Hematopoietic multipotent progenitor cell treated with erythropoietin and hydrocortisone succinate and interleukin-3 and kit ligand, for 15 days (in vitro differentiated cells): ENCODE measurements at places on chromosomes 1 and 21.

- no peak for DNase-seq
Measured at GRCh38 chr1:43954036-43954435, 7.3 kb downstream of the IPO13 start.

DNA sequence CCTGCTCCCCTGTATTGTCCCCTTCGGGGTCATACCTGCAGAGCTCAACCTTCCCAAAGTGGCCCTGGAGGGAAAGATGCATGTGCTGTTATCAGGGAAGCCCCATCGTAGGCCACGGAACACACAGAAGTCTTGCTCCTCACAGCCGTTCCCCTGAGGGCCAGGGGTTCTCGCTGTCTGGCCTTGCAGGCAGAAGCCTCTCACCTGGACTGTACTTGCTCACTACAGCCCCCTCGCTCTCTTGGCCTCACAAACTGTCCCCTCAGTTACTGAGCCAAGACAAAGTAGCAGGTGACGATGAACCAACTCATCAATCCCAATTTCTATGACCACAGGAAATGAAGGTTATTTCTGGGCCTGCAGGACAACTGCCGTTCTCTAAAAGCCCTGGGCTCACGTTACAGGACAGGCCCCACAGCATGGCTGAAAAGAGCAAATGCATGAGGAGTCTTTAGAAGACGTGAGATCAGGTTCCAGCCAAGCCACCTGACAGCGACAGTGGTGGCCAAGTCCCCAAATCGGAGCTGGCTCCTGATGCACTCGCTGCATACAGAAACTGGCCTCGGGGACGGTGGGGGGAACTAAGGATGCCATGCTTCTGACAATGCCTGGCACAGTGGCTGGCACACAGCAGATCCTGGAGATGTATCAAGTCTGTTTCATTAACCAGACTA, 95.0 kb downstream of the RAVER2 start:
- DNase-seq: no peak

- no peak for DNase-seq
Measured at GRCh38 chr21:45769294-45769693, 125.8 kb downstream of the PCBP3 start.

DNA sequence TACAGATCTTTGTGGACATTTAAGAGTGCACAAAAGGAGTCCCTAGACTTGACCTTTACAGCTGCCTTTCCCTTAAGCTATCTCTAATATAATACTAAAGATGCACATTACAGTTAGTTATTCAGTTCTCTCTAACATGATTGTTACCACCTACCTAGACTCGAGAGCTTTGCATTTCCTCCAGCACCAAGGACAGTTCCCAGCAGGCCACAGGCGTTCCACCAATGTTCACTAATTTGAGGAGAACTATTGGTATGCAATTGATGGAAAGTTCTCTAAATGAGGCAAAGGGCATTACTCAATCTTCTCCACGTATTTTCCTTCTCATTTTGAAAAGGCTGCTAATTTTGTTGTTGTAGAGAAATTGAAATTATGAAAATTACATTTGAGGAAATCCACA, 5.4 kb upstream of the NTNG1 start:
- no peak for DNase-seq

DNA sequence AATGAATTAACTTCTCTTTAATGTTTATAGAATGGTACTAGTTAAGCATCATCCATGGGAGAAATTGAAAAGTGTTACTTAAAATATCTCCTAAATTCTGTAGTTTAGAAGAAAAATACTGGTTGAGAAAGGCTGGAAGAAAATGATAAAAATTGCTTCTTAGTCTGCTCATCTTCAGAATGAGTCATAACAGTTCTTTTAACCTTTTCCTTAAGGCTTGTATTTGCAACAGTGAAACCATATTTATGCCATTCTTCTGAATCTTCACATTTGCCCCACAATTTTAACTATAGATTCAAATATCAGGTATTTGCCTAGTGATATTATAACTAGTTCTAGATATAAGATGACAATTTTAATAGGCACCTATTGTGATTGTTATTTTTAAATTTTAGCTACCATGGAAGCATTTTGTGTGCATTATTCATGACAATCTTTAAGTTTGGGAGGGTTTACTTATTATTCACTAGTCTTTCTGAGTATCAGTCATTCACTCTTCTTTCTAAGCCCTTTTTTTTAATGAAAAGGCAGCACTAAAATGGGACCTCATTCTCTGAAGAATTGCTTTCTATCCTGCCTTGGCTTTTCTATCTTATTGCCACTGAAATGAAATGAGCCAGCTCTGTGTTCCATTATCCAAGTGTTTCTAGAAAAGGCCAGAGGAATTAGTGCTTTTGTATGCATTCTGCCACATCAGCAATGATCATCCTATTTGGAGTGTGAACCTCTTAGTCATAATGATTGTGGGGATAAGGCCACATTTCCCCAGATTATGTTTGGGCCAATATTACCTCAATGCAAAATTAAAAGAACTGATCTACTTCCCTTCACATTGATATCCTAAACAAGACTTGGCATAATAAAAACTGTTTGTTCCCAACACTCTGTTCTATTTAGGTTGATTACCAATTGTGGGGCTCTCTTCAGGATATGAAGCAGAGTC, 58.4 kb downstream of the SAMSN1 start:
- no peak for DNase-seq
